ENCODE measurements at places on chromosomes 7 and 10. TPM values are rescaled to one million over a fixed set of nuclear protein-coding genes. Genes with fewer than 3 reads are reported as not detected.

The FAM24B gene
- total RNA-seq = 5.8 TPM

The CLDN4 gene
- 132 TPM for total RNA-seq

The PPP1R3C gene
- total RNA-seq = 141 TPM

The GPR22 gene
- not detected for total RNA-seq

The NUTM2E gene
- 0.76 TPM for total RNA-seq

Data from metanephros (tissue), 2 donors.